ENCODE measurements at places on chromosomes 3 and 15.

GRCh38 chr3:64223791-64224745, 1.2 kb downstream of the PRICKLE2 start:
- no peak for DNase-seq

DNA sequence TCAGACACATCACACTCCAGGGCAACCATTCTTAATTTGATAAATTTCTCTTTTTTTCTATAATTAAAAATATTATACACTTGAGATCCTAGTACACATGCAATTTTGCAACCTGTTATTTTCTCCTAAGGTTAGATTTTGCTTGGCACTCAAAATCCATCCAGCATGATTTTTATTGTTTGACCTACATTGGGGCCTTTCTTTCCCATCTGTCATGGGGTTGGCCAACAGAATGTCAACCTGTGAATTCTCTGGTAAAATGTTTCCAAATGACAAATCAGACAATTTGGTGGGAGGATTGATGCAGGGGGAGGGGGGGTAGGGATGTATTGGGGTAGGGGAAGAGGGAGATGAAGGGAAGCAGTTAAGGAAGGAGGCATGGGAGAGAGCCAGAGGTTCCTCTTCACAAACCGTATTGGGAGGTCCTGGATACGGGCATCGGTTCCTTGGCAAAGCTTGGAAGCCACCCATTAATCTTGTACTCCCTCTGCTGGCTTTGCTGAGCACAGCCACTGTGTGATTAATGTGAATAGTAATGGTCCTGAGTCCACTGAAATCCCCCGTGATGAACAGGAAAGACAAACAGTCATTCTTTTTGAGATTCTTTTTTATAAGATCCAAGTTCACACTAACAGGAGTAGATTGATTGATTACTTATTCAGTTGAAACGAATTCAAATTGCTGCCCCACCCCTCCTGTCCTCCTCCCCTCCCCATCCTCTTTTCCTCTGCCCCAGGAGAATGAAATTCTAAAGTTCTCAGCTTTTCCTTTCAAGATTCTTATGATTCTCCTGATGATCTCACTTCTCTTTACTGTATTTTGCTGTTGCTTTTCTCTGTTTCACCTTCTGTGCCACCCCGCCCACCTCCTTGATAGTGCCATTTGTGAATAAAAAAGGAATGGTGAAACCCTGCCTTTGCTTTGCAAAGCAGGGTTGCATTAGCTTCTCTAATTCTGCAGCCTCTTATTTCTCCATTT, 82.2 kb upstream of the SLC25A26 start:
- DNase-seq: no peak

DNA sequence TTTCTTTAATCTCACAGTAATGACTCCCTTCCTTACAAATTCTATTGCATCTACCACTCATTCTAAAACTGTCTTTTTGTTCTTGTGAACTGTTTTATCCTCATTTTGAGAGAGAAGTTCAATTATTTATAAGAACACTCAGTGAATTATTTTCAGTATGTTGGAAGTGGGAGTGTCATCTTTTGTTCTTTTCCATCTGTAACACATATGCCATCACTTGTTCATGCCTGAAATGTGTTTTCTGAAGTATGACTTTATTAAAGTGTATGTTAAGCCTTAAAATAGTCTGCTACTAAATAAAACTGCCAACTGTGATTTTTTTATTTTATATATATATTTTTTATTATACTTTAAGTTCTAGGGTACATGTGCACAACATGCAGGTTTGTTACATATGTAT, 623.0 kb upstream of the CBLB start:
- DNase-seq: no peak

- no peak for DNase-seq
These were observed 59.9 kb upstream of the MCF2L2 start for GRCh38 chr3:183488343-183488742.

DNA sequence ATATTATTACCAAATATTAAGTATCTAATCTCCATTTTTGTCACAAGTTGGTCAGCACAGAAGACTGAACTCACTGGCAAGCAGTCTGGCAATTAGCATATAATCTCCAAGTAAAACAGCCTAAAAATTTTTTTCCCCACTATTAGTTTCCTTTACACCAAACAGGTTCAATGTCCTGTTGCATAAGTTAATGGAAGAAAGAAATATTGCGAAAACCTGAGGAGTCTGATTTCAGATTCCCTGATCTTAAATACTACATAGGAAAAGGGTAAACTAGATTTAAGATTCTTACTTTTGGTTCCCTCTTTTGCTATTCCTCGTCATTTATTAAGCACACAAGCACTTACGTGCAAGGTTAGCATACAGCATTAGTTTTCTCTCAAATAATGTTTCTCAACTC, 133.2 kb upstream of the PLXND1 start:
- DNase-seq: no peak

GRCh38 chr3:8778475-8778874, 9.1 kb upstream of the OXTR start:
- DNase-seq: no peak

DNA sequence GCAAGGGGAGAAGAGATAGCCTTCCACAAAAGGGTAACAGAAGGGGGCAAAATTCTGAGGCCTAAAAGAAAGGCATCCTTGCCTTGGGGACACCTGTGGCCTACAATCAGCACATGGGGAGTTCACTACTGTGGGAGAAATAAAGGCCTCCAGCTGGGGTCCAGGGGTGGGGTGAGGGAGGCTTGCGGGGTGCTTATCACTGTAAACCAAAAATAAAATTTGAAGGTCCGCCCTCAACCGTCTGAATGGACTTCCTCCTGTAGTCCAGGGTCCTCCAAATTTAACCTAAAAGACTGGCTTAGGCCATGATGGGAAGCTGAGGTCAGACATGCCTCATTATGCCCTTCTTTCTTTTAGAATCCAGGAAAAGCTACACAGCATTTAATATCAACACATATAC, 2.1 kb upstream of the POLR2M start:
- no peak for DNase-seq

- DNase-seq: no peak
These were observed 610 bp downstream of the ARID3B start for GRCh38 chr15:74541494-74542165.
